ENCODE measurements at places on chromosomes 11 and 22. TPM values are rescaled to one million over a fixed set of nuclear protein-coding genes. Genes with fewer than 3 reads are reported as not detected.

The CABP4 gene
- not detected for total RNA-seq

The OR8A1 gene
- total RNA-seq, result not detected

The EHF gene
- not detected for total RNA-seq

The NAP1L4 gene
- 219 TPM for total RNA-seq

The SLC43A1 gene
- 4.5 TPM for total RNA-seq

The HBD gene
- total RNA-seq, result not detected

The NECTIN1 gene
- 44.6 TPM for total RNA-seq

The CNGA4 gene
- total RNA-seq, result not detected

The SLC22A12 gene
- total RNA-seq, result not detected

The PLAAT2 gene
- total RNA-seq, result not detected

The CRYBA4 gene
- total RNA-seq, result not detected

The LRRC55 gene
- 6.0 TPM for total RNA-seq

The TRIM29 gene
- not detected for total RNA-seq

The ATG16L2 gene
- total RNA-seq, result 24.5 TPM

The HOATZ gene
- not detected for total RNA-seq

The CCDC73 gene
- total RNA-seq, result not detected

The FAM180B gene
- 0.50 TPM for total RNA-seq

The PAFAH1B2 gene
- 132 TPM for total RNA-seq

The CADM1 gene
- total RNA-seq, result 121 TPM

The ADAMTS8 gene
- 0.21 TPM for total RNA-seq

The MCAT gene
- total RNA-seq, result 26.5 TPM

The ANGPTL5 gene
- total RNA-seq, result not detected

The MMP7 gene
- total RNA-seq, result not detected

The ADAMTS15 gene
- 7.7 TPM for total RNA-seq

The ANO1 gene
- total RNA-seq, result not detected

The LIPT2 gene
- 9.6 TPM for total RNA-seq

The SHANK3 gene
- total RNA-seq, result 15.2 TPM

The IL17REL gene
- total RNA-seq, result 0.07 TPM

The TRIM3 gene
- 20.6 TPM for total RNA-seq

The OR10AG1 gene
- total RNA-seq, result 0.09 TPM

The OR51A7 gene
- total RNA-seq, result not detected
